Activated CD8-positive, alpha-beta memory T cell treated with anti-CD3 and anti-CD28 coated beads, Interleukin-2, amount 50 U/mL, for 4 hours (primary cell): ENCODE measurements at places on chromosomes 11 and 22.

DNA sequence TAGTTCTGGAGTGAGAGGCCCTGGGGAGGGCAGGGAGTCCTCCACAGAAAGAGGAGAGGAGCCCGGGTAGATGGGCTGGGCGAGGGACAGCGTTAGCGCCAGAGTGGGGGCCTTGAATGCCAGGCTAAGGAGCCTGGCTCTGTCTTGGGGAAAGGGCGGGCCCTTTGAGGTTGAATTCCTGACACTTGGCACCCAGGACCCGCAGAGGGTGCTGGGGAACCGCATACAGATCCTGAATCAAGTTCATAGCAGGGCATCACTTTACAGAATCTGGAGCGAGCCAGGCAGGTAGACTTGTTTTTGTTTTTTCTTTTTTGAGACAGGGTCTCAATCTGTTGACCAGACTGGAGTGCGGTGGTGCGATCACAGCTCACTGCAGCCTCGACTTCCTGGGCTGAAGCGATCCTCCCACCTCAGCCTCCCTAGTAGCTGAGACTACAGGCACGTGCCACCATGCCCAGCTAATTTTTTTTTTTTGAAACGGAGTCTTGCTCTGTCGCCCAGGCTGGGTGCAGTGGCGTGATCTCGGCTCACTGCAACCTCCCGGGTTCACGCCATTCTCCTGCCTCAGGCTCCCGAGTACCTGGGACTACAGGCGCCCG lies 6.1 kb downstream of the CARNS1 start:
- DNase-seq: no peak

DNA sequence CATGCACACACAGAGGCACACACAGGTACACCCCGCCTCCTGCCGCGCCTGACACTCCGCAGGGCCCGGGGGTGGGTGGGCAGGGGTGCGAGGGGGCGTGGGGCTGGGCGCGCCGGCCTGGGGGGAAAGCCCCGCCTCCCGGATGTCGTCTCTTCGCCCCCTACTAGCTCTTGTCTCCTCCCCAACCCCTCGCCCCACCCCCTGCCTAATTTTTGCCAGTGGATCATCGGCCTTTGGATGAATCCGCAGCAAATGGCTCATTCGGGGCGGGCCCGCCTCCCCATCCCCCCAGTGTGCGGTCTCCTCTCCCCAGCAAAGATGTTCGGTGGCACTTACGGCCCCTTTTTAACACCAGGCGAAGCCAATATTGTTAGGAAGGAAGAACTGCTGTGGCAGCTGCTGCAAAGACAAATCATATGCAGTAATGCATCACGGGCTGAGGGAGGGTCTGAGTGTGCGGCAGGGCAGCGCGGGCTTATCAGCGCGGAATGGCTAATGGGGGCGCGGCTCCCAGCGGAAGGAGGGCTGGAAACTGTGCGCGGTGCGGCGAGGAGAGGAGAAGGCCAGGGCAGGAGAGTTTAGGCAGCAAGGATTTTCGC lies 13.4 kb upstream of the NECTIN1 start:
- DNase-seq: peak; percentile 32

DNA sequence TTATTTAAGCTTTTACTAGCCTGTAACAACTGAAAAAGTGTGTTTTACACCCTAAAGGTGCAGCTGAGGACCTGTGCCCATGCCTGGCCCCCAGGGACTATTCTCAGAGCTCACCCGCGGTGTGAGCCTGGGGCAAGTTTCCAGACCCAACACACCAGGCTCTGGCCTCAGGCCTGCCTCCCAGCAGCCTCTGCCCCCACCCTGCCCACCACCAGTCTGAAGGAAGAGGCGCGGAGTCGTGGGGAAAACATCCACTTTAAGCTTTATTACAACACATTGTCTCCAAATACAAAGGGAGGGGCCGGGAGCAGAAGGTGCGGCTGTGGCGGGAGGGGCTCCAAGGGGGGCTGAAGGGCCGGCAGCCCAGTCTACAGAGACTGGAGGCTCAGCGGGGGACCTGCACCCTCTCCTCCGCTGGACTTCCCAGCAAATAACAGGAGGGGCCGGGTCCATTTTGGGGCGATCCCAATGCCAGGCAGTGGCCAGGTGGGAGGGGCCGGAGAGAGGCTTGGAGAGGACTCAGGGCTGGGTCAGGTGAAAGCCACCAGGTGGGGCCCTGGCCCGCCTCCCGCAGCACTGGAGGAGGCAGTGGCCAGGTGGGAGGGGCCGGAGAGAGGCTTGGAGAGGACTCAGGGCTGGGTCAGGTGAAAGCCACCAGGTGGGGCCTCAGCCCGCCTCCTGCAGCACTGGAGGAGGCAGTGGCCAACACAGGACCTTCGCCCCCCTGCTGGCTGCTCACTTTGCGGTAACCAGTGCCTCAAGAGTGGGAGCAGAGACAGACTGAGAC lies 18.1 kb downstream of the DUSP8 start:
- DNase-seq: no peak

- no peak for DNase-seq
These were observed 24.6 kb downstream of the STIM1 start for GRCh38 chr11:3879967-3880542.

- DNase-seq: no peak
These were observed 908.3 kb upstream of the ANO3 start for GRCh38 chr11:25423436-25424199.

DNA sequence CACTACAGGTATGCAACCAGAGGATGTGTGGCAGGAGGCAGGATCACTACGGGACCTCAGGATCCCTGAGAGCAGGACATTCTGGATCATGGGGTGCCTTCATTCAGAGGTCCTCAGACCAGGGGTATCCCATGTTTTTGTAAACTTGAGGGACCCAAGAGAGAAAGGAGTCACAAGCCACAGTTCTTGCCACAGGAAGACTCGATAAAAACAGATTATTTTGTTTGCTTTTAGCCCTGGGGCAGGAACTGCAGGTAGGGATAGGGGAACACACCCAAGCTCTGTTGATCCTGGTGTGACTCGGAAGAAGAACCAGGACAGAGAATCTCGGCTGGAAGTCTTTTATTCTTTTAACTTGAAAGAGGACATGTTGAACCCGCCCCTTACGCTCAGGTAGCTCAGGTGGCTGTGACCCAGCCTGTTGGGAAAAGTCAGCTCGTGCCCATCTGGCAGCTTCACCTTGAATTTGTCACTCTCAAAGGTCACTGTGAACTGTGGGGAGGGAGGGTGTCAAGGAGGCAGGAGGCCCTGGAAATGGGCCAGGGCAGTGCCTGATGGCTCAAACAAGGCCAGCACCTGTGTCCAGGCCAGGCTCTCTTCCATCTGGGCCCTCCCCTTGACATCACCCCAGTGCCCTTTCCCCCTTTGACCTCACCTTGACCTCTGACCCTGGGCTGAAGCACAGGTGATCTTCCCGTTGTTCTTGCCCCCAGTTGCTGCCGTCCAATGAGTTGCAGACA lies 9.8 kb downstream of the LGALS2 start:
- no peak for DNase-seq

DNA sequence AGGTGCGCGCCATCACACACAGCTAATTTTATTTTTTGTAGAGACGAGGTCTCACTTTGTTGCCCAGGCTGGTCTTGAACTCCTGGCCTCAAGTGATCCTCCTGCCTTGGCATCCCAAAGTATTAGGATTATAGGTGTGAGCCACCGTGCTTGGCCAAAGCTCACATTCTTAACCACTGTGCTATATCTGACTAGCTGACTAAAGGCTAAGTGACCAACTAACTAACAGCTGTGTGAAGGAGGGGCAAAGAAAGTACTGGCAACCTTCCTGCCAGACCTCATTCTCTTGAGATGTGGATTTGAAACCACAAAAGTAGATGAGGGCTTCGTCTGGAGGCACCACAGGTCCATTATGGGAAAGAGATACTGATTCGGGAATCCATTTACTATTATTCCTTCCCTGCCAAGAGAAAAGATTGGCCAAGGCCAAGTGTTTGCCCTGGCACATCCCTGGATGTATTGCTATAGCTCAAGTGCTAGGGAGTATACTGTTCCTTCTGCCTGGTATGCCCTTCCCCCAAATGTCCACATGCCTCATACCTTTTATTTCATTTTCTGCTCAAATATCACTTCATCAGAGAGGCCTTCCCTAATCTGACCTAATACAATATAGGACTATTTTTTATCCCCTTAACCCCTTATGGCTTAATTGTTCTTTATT lies 52.7 kb upstream of the RRM1 start:
- DNase-seq: no peak

GRCh38 chr22:20569059-20570058 lies 61.9 kb downstream of the MED15 start:
- DNase-seq: peak; percentile 77

DNA sequence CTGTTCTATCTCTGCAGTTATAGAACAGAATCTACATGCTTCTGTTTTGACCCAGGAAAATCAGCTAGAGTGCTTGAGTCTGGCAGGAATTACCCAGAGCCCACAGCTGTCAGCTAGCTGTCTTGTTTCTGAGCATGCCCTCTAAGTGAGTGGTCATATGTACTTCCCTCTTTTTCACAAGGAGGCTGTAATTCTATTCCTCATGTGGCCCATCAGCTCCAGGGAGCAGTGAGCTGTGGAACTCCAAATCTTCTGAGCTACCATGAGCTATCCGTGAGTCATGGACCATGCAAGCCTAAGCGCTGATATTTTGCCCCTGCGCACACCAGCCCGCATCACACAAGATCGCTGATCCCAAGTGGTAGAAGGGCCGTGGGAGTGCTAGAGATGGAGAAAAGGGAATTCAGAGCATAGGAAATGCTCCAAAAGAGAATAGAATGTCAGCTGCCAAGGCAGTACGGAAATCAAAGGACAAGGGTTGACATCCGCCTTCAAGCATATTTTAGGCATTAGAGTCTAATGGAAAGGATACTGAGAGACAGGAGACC lies 5.4 kb downstream of the FJX1 start:
- DNase-seq: no peak

DNA sequence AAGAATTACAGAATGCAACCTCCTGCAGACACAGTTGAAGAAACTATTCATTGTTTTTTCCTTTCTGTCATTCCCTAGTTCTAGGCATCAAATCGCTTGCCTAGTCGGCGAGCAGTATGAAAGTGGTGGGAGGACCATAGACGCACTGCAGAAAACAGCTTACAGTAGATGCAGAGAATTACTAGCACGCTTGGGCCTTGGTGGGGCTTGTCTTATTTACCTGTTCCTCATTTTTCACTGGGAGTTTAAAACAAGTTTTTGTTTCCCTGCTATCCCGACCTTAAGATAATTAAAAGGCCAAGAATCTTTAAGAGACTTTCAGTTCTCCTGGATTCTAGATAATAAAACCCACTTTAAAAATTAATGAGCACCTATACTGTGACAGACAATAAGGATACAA lies 713 bp upstream of the ARL14EP start:
- DNase-seq: no peak

DNA sequence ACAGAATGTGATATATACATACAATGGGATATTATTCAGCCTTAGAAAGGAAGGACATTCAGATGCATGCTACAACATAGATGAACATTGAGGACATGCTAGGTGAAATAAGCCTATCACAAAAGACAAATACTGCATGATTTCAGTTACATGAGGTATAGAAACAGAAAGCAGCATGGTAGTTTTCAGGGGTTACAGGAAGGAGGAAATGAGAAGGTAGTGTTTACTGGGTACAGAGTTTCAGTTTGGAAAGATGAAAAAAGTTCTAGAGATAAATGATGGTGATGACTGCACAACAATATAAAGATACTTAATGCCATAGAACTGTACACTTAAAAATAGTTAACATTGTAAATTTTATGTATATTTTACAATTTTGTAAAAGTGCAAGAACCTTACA lies 266.7 kb upstream of the C11orf87 start:
- DNase-seq: no peak

DNA sequence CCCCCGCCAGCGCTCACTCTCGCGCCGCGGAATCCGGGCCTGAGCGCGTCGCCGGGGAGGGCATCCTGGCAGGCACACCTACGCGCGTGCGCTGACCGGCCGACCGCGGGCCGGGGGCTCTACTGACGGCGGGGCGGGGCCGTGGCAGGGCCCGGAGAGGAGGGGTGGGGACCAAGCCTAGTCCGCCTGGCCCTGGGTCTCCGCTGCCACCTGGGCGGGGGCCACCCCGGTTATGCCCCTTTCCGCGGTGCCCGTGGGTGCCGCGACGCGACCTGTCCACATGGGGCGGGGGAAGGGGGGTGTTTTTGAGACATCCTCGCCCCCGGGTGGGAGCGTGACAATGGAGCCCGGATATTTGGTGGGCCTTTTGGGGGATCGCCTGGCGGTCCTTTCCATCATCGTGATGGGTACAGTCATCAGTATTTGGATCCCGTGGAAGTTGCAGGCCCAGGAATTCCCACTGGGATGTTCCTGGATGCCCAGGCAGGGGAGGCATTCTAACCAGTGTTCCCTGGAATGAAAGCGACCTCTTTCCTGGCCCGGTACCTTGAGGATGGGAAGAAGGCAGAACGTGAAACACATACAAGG lies 2.2 kb downstream of the NCAM1 start:
- DNase-seq: no peak

GRCh38 chr11:793556-793955 lies 3.7 kb upstream of the CEND1 start:
- no peak for DNase-seq

GRCh38 chr22:35379146-35379993 lies 1.5 kb upstream of the HMOX1 start:
- no peak for DNase-seq

DNA sequence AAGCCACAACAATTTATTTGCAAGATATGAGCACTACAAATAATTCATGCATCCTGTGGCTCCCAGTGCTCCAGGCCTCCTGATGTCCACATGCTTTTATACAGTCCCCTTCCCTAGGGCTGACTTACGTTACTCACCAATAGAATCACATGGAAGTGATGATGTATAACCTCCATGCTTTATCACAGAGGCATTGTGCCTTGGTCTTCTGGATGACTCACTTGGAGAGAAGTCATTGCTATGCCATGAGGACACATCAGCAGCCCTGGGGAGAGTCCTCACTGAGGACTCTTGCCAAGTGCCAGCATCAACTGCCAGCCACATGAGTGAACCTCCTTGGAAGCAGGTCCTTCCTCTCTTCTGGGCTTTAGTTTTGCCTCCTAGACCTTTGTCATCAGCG lies 22.0 kb upstream of the IGSF9B start:
- no peak for DNase-seq

- no peak for DNase-seq
These were observed 14.1 kb upstream of the B3GNT6 start for GRCh38 chr11:77019976-77020595.

GRCh38 chr11:119417726-119418540 lies 5.0 kb downstream of the THY1 start:
- DNase-seq: no peak

DNA sequence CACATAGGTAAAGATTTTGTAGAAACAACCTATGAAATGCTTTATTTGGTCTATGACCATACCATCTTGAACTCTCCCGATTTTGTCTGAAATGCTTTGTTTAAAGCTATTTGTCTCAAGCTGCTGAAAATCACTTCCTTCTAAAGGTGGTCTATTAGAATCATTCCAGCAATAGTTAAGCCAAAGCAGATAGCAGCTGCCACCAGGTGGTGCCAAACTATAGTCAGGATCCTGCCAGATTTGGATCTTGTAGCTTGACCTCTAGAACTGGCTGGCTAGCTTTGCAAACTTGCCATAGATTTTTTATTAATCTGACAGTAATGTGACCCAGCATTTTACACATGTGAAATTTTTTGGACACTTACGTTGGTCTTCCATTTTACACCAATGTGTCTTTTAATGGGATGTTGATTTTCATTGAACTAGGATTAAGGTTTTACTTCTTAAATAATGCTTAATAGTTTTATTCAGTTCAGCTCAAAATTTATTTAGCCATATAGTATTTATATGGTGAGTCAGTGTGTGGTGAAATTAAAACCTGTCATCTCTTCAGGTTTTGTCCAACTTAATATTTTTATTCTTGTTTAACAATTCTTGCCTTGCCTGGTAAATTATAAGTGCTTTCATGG lies 19.7 kb downstream of the CTR9 start:
- DNase-seq: no peak

- DNase-seq: no peak
These were observed 37.6 kb downstream of the TBX1 start for GRCh38 chr22:19798003-19798665.

- DNase-seq: peak; percentile 19
These were observed 515 bp downstream of the BACE1 start for GRCh38 chr11:117315285-117316196.
